ENCODE measurements at places on chromosomes 5 and 9. TPM values are rescaled to one million over a fixed set of nuclear protein-coding genes. Genes with fewer than 3 reads are reported as not detected.

DNA sequence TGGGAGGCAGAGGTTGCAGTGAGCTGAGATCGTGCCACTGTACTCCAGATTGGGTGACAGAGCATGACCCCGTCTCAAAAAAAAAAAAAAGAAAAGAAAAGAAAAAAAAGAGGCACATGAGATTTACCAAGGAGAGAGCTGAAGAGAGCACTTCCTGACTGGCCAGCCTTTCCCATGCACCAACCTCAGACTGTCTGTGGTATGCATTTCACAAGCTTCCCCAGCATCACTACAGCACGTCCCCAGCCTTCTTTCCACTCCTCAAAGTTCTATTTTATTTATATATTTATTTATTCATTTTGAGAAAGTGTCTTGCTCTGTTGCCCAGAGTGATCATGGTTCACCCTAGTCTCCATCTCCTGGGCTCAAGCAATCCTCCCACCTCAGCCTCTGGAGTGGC, 13.6 kb upstream of the FUBP3 start:
- DNase-seq: no peak

DNA sequence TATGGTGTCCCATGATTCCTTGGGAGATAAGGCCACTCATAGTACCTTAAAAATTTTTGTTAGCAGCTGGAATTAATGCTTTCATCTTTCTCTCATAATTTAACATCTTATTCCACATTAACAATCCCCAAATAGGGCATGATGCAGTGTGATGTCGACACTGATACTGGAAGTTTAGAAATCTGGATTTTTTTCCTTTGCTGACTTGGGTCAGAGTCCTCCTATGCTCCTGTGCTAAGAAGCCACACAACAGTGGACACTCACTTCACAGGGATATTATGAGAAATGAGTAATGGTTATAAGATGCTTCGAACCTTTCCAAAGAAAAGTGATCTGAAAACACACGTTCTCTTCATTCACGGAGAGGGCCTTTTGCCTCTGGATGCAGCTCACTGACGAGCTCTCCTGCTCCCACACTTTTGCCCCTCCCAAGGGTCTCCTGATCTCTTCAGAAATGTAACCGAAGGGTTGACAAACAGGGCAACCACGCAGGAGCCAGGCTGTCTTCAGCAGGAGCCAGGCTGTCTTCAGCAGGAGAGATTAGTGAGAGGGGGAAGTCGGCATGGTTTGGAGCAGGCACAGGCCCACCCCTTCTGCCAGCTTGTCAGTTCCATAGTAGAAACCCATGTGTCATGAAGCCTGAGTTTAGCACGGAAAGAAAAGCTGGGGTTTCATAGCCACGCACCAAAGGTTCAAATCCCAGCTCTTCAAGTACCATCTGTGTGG, 247.8 kb downstream of the AOPEP start:
- no peak for DNase-seq

GRCh38 chr9:130446101-130446861, 1.5 kb downstream of the ASS1 start:
- no peak for DNase-seq

GRCh38 chr5:137394380-137394779, 104.7 kb downstream of the SPOCK1 start:
- DNase-seq: no peak

GRCh38 chr5:65924366-65925043, 1.9 kb upstream of the ERBIN start:
- DNase-seq: no peak

- DNase-seq: no peak
Measured at GRCh38 chr9:127295005-127295404, 30.4 kb downstream of the GARNL3 start.

DNA sequence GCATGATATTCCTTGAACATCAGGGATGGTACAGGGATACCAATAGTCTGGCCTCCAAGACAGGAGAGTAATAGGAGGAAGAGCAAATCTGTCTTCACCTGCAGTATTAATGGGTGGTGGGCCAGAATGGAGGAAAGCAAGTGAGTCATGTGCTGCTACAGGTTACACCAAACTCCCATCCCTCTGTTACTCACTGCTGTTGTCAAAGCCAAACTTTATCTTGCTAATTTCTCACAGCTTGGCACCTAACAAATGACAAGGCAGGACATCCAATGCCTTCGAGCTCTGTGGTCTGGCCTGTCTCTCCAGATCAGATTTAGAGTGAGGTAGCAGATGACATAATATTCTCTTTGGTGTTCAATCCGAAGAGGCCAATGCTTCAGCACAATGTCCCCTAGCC, 26.8 kb downstream of the PLAC8L1 start:
- no peak for DNase-seq

Gene FAM151B
- polyA plus RNA-seq: 3.2 TPM

Gene ISOC1
- polyA plus RNA-seq: 44.1 TPM

Gene TGFBI
- 272 TPM for polyA plus RNA-seq

Gene ABITRAM
- polyA plus RNA-seq: 30.0 TPM

Gene IL13
- polyA plus RNA-seq: not detected

Gene SPATA31A3
- not detected for polyA plus RNA-seq
